RPMI8226 (cell line): ENCODE measurements at places on chromosomes 16 and 17.
A peak's percentile ranks its signal among the peaks of the same experiment; 100 is the strongest.

GRCh38 chr17:73733517-73733916 is 89.3 kb upstream of the SDK2 start:
- no peak for DNase-seq

DNA sequence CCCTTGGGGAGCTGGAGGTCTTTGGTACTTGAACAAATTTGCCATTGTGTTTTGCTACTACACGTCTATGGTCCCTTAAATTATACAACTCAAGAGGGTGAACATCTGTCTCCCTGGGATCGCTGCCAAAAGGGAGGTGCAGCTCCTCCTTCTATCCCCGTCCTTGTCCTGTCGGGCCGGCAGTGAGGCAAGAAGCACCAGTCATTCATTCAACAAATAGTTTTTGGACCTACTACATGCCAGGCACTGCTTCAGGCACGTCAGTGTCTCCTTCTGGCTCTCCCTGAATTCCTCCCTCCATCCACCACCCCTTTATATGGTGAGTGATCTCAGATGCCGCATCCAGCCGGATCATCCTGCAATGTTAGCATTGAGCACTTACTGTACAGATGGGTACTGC is 2.2 kb upstream of the RPL38 start:
- DNase-seq = peak; percentile 88

DNA sequence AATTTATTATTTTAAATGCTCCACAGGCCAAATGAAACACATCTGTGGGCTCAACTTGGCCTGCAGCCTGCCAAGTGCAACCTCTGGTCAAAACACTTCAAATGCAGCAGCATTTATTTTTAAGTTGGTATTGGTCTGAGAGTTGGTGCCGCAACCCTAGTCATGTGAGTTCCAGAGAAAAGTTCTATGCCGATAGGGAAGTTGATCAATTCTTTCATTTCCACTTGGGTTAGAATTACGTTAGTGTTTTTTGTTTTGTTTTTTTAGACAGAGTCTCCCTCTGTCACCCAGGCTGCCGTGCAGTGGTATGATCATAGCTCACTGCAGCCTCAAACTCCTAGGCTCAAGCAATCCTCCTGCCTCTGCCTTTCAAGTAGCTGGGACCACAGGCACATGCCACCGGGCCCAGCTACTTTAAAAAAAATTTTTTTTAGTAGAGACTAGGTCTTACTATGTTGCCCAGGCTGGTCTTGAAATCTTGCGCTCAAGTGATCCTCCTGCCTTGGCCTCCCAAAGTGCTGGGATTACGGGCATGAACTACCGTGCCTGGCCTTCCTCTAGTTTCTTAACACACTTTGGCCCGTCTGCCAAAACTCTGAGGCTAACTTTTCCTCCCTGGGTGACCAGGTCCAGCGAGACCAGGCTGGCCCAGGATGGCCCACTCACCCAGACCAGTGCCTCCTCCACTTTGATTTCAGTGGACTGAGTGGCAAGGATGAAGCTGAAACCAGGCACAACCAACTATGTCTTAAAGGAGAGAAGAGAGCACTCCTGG is 221.1 kb downstream of the MRTFB start:
- no peak for DNase-seq

- DNase-seq = no peak
Observed at GRCh38 chr16:47719713-47720112, 258.6 kb downstream of the PHKB start.

DNA sequence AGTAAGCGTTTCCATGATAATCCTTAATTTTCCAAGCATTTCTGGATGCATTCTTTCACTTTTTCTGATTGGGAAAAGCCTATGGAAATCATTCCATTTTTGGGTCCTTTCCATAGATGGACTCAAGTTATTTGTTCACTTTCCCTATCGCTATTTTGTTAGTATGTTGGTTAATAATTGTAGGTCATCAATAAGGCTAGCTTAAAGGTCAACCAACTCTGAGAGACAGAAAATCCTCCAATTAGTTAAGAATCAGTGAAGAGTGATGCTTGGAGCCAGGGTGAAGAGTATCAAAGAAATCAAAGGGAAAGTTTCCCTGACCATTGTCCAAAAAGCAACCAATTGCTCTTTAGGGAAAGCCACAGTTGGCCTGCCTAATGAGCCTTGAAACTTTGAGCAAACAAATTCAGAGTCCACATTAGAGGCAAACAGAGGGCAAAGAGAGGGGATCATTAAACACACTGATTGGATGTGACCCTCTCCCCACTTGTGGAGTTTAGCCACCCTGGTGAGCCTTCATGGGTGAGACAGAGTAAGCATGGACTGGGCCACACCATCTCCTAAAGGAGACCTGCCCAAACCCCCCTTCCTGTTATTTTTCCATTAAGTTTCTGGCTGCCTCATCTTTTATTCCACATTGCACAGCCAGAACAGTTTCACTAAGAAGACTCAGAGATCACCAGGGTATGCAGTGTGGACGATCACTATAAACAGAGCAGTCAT is 133.4 kb upstream of the DYNLRB2 start:
- DNase-seq = no peak

GRCh38 chr16:10964891-10965326 is 20.5 kb downstream of the CLEC16A start:
- no peak for DNase-seq

DNA sequence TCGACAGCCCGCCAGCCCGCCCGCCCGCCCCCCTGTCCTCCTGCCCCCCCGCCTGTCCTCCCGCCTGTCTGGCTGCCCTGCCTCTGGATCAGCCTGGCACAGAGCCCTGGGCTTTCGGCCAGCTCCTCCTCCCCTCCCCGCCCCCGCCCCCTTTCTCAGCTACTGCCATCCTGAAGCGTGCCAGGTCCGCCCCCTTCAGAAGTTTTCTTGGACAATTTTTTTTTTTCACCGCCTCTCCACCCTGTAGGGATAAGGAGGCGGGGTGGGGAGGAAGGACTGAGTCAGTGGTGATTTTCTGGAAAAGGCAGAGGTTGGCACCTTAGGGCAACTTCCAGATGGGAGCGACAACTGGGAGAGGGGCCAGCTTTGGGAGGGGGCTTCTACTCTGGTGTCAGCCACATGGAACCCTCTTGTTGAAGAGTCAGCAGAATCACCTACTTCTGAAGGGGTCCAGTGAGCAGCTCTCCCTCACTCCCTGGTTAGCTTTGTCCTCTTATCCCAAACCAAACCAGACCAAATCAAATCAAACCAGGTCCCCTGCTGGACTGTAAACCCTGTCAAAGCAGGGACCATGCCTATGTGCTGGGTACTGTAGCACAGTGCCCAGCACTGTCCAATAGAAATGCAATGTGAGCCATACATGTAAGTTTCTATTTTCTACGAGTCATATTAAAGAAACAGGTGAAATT is 19.7 kb downstream of the IGF2BP1 start:
- DNase-seq = peak; percentile 22

DNA sequence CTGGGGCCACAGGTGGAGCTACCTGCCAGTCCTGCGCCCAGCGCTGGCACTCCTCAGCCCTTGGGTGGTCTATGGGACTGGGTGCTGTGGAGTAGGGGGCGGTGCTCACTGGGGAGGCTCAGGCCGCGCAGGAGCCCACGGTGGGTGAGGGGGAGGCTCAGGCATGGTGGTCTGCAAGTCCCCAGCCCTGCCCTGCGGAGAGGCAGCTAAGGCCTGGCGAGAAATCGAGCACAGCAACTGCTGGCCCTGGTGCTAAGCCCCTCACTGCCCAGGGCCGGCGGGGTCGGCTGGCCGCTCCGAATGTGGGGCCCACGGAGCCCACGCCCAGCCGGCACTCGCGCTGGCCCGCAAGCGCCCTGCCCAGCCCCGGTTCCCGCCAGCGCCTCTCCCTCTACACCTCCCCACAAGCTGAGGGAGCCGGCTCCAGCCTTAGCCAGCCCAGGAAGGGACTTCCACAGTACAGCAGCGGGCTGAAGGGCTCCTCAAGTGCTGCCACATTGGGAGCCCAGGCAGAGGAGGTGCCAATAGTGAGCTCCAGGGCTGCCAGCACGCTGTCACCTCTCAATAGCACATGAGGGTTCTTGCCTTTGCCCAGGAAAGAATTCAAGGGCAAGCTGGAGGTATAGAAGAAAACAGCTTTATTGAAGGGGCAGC is 11.0 kb upstream of the EEF2KMT start:
- DNase-seq = no peak

DNA sequence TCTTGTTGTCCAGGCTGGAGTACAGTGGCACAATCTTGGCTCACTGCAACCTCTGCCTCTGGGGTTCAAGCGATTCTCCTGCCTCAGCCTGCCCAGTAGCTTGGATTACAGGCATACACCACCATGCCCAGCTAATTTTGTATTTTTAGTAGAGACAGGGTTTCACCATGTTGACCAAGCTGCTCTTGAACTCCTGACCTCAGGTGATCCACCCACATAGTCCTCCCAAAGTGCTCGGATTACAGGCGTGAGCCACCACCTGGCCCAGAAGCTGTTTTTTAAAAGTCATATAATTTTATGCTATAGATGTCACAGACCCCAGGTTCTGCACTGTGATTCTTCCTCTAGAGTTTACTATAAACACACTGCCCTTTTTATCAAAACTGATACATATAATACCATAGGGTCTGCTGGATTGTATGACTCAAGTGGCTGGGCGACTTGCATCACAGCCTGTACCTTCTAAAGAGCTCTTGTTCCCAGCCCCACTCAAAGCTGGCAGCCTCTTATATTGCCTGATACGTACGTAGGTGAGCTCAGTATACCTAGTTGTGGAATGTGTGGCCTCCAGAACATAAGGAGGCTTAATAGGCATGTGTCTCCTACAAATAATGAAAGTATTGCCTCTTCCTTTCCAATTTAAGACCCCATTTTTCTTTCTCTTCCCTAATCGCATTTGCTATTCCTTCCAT is 295.8 kb downstream of the ZFHX3 start:
- no peak for DNase-seq

DNA sequence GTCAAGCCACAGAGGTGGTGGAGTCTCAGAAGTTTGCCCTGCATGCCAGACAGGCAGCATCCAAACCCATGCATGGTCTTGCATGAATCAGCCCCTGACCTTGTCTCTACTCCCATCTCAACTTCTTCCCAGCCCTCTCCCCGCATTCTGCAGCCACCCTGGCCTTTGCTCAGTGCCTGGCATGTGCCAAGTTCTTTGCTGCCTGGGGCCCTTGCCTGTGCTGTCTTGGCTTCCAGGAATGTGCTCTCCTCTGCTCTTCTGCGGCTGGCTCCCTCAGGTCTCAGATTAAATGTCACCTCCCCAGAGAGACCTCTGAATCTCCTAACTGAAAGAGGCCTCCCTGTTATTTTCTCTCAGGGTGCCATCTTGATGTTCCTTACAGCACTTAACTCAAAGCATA is 17.6 kb downstream of the DRC3 start:
- DNase-seq = no peak

DNA sequence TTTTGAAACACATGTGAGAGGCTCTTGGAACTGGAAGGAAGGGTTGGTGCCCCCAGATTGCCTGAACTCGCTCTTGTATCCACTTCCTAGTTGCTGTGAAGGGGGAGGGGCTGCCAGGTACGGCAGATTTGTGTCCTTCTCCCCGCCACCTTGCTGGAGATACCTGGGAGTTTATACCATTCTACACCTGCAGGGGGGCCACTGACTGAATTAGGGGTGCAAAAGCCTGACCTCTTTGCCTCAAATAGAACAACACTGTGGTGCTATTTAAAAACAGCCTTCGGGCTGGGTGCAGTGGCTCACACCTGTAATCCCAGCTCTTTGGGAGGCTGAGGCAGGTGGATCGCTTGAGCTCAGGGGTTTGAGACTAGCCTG is 35.1 kb upstream of the IL34 start:
- DNase-seq = no peak

DNA sequence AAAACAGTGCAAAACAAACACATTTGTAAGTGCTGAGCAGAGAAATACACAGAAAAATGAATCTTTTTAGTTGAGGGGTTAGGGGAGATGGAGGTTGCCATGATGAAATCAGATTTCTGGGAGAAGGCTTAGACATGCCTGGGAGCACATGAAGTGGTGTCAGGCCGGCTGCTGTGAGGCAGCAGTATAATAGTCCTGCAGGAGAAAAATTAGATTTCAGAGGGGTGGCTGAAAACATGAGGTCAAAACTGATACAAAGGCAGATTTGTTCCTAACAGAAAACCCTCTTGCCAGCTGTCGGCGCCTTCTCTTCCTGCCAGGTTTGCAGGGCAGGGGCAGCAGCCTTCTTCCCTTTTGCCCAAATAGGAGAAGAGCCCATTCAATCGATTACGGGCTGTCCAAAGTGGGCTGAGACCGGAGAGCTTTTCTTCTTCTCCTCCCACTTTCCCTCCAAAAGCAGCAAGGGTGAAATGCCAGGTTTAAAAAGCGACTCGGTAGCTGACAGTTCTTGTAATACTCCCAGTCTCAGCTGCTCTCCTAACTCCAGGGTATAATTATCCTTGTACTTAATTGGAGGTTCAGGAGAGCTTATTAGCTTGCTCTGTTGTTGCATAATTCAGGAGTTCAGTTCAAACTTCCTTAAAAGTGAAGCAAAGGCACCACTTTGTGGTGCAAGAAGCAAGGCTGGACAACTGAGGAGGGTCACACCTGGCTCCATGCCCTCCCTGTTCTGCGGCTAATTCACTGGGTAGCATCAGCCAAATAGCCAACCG is 80.0 kb downstream of the PCTP start:
- no peak for DNase-seq

- DNase-seq = no peak
Observed at GRCh38 chr16:8355675-8356074, 234.6 kb downstream of the TMEM114 start.

- DNase-seq = no peak
Observed at GRCh38 chr17:3826191-3826590, 19.9 kb downstream of the NCBP3 start.

- DNase-seq = no peak
Observed at GRCh38 chr16:74199066-74199841, 97.4 kb upstream of the PSMD7 start.

- no peak for DNase-seq
Observed at GRCh38 chr17:62675260-62675659, 47.8 kb downstream of the MRC2 start.

DNA sequence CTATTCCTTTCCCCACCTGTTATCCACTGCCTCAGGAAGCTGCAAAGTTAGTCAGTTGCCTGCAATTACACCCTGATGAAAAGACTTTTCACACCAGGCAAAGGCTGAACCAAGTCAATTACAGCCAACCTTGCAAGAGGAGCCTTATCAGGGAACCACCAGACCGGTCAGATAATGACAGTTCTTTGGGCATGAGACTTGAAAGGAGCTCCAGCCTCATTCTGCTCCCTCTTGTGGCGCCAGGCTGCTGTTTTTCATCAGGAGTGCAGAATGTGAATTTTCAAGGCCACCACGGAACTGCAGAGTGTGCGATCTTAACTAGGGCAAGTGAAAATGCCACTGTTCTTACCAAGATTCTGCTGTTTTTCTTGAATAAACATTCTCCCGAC is 22.5 kb downstream of the DNAI2 start:
- DNase-seq = peak; percentile 84

- DNase-seq = no peak
Observed at GRCh38 chr16:73321853-73322252, 273.9 kb upstream of the ZFHX3 start.

DNA sequence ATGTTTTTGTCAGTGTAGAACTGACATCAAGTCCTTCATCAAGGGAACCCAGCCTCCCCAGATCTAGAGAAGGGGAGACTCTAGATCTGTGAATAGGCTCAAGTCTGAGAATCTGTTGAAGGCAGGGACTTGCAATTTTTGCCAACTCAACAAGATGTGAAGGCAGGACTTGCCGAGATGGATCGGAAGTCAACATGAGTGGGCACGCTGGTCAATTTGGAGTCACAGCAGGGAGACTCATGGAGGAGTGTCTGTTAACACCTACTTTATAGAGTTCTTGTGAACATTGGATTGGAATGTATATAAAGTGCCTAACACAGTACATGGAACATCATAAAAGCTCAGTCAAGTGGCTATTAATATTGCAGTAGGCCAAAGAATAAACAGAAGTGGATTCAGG is 10.0 kb downstream of the ZNF689 start:
- DNase-seq = peak; percentile 37
